HepG2 (cell line): ENCODE measurements at places on chromosomes 12 and 14.

DNA sequence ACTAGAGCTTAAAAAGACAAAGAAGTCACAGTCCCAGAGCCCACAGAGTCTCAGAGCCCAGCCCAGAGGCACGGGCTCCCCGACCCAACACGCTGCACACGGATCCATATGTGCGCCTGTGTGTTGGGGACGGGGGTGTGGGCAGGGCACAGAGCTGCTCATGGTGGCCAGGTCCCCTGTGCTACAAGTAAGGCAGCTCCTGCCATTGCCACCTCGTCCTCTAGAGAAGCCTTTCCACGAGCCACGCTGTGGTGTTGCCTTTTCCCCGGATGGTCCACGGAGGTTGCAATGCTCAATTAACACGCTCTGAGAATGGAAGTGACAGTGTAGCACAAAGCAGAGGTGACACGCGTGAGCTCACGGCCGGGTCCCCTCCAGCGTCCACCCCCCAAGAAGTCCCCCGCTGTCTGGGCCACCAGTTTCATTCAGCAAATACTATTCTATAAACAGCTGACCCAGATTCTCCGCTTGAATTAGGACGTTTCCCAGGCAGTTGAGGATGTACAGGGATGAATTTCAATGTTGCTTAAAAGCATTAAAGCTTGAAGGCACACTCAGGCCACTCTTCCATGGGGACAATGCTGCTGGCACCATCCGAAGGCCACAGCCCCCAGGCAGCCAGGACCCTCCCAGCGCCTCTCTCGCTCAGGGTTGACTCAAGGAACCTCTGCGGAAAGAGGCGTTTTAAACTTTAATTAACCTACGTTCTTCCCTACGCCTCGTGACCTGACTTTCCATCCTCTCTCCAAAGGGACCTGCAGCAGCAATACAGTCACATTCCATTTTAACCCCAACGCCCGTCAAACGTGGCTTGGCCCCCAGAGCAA is 22.7 kb upstream of the EIF5 start:
- H3K4me3 ChIP-seq: no peak overlapping the region
- no peaks in the 10 kb centered on the region for H3K36me3 ChIP-seq
- H3K27me3 ChIP-seq: peaks cover 26% of the 10 kb centered on the region; the same call in 2 of the 3 replicates
- H3K4me1 ChIP-seq: peaks cover 34% of the 10 kb centered on the region

- H3K36me3 ChIP-seq: no peaks in the 10 kb centered on the region
- H3K27ac ChIP-seq: no peak overlapping the region
- peaks cover 62% of the 10 kb centered on the region for H3K27me3 ChIP-seq
- no peak for DNase-seq
Measured at GRCh38 chr14:100581228-100582145, 5.7 kb downstream of the BEGAIN start.

- no peak for DNase-seq
- no peak overlapping the region for H3K4me3 ChIP-seq
- H3K27me3 ChIP-seq: no peaks in the 10 kb centered on the region
- no peaks in the 10 kb centered on the region for H3K4me1 ChIP-seq
Measured at GRCh38 chr12:101107032-101107763, 102.8 kb downstream of the SLC5A8 start.

- DNase-seq: no peak
- H3K36me3 ChIP-seq: no peaks in the 10 kb centered on the region
- H3K27ac ChIP-seq: no peak overlapping the region
- H3K4me3 ChIP-seq: no peak overlapping the region
- peaks cover 9% of the 10 kb centered on the region; the same call in 1 of the 2 replicates for H3K4me1 ChIP-seq
- no peaks in the 10 kb centered on the region for H3K27me3 ChIP-seq
Measured at GRCh38 chr12:14403293-14403692, 37.8 kb downstream of the ATF7IP start.

- no peaks in the 10 kb centered on the region for H3K27me3 ChIP-seq
- DNase-seq: no peak
- no peaks in the 10 kb centered on the region for H3K4me1 ChIP-seq
- H3K27ac ChIP-seq: no peak overlapping the region
- H3K4me3 ChIP-seq: no peak overlapping the region
Measured at GRCh38 chr14:45261209-45261608, 8.2 kb upstream of the MIS18BP1 start.

DNA sequence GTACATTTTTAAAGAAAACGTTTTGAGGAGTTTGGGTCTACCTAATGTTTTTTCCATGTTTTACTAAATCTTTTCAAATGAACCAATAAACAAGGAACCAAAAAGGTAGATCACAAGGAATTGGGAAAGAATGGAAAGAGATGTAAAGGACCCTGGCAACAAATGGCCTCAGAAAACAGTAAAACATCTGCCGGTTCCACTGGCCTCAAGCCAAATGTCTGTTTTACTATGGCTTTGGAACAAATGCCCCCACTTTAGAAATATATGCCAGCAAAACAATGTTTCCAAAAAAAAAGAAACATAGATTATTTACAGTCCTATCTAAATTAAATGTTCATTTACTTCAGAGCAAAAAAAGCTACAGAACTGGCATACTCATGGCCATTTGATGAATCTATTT is 3.0 kb downstream of the TRMT5 start:
- peaks cover 40% of the 10 kb centered on the region for H3K4me1 ChIP-seq
- no peaks in the 10 kb centered on the region; the same call in 2 of the 3 replicates for H3K27me3 ChIP-seq
- no peak for DNase-seq
- peaks cover 1% of the 10 kb centered on the region for H3K36me3 ChIP-seq
- no peak overlapping the region for H3K27ac ChIP-seq

DNA sequence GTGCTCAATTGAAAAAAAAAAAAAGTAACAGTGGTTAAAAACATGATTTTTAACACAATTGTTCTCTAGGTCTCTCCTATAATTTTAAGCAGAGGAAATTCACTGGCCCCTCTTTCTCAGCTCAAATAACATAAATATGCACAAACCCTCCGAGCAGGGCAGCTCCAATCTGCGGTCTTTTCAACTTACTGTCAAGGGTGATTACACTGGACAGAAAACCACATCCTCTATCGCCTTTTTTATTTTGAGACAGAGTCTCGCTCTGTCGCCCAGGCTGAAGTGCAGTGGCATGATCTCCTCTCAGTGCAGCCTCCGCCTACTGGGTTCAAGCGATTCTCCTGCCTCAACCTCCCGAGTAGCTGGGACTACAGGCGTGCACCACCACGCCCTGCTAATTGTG is 16.5 kb upstream of the GABARAPL1 start:
- no peak overlapping the region for H3K27ac ChIP-seq
- no peaks in the 10 kb centered on the region; the same call in 1 of the 2 replicates for H3K27me3 ChIP-seq
- H3K4me3 ChIP-seq: no peak overlapping the region

DNA sequence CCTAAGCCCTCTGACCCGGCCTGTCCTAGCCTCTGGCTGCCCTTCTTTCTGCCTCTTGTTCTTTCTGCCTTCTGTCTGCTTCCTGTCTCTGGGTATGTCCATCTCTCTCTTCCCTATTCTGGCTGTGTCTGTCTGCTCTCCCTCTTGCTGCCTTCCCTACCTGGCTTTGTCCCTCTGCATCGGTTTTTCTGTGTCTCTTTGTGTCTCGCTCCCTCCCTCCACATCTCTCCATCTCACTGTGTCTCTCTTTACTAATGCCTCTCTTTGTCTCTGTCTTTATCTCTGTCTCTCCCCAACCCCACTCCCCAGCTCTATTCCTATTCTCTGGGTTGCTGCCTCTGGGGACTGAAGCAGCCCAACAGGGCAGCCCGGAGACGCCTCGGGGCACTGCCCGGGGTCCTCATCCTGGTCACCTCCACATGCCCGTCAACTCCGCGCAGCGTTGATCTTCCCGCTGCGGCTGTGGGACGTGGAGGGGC is 10.1 kb downstream of the SHMT2 start:
- H3K36me3 ChIP-seq: no peaks in the 10 kb centered on the region; the same call in 2 of the 3 replicates
- H3K4me1 ChIP-seq: peaks cover 74% of the 10 kb centered on the region
- no peak overlapping the region for H3K27ac ChIP-seq
- no peak for DNase-seq
- peaks cover 18% of the 10 kb centered on the region for H3K27me3 ChIP-seq
- peak overlapping the region; percentile 56 for H3K4me3 ChIP-seq

- H3K4me3 ChIP-seq: no peak overlapping the region
- H3K27me3 ChIP-seq: peaks cover 1% of the 10 kb centered on the region; the same call in 1 of the 2 replicates
- H3K27ac ChIP-seq: no peak overlapping the region
- DNase-seq: no peak
Measured at GRCh38 chr14:74601982-74602381, 10.1 kb downstream of the LTBP2 start.

DNA sequence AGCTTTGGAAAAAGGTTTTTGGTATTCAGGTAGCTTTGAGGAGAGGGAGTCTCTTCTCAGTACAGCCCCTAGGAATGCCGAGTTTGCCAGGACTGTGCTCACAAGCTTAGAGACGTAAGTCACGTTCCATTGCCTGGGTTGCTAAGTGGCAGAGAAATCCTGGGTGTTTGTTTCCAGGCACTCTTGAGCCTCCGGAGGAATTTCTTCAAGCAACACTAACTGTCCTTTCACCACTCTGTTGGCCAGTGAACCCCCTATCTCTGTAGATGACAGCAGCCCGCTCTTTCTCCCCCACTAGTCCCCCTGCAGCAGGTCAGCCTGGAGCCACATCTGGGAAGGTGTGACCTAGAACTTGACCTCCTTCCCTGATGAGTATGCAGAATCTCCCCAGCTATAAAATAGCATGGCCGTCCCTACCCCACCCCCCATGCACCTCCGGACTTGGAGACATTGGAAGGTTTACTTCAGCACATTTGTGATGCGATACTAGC is 162.7 kb downstream of the ZFP36L1 start:
- peaks cover 80% of the 10 kb centered on the region for H3K4me1 ChIP-seq
- no peak for DNase-seq
- H3K27ac ChIP-seq: no peak overlapping the region

DNA sequence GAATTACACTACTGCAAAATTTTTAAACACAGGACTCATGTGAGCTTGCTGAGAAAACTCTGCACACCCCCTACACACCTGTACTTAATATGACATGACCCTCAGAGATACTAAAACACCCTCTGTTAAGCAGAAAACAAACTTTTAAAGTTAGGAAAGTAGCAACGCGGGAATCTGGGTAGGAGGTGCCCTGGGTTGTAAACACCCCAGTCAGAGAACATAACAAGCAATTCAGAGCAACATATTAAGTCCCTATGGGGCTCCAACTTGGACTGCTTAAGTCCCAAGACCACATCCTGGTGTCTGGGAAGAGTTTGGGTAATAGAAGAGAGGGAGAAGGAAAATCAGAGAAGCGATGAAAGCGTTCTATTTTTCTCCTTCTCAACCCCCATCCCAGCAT is 1.2 kb downstream of the ATF7 start:
- H3K4me1 ChIP-seq: peaks cover 28% of the 10 kb centered on the region
- H3K4me3 ChIP-seq: peak overlapping the region; percentile 85
- no peaks in the 10 kb centered on the region for H3K36me3 ChIP-seq
- H3K27ac ChIP-seq: peak overlapping the region; percentile 88
- no peaks in the 10 kb centered on the region for H3K27me3 ChIP-seq

- no peak overlapping the region for H3K4me3 ChIP-seq
- no peak for DNase-seq
- no peaks in the 10 kb centered on the region for H3K27me3 ChIP-seq
- H3K27ac ChIP-seq: no peak overlapping the region
Measured at GRCh38 chr12:116247377-116247776, 30.1 kb downstream of the MED13L start.

DNA sequence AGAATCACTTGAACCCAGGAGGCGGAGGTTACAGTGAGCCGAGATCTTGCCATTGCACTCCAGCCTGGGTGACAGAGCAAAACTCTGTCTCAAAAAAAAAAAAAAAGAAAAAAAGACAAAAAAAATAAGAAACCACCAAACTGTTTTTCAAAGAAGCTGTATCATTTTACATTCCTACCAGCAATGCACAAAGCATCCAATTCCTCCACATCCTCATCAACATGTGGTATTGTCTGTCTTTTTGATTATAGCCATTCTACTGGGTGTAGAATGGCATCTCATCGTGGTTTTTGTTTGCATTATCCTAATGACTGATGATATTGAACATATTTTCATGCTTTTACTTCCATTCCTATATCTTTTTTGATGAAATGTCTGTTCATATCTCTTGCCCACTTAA is 36.2 kb upstream of the GNG2 start:
- no peaks in the 10 kb centered on the region for H3K27me3 ChIP-seq
- no peaks in the 10 kb centered on the region for H3K36me3 ChIP-seq
- H3K27ac ChIP-seq: no peak overlapping the region
- H3K4me1 ChIP-seq: no peaks in the 10 kb centered on the region

DNA sequence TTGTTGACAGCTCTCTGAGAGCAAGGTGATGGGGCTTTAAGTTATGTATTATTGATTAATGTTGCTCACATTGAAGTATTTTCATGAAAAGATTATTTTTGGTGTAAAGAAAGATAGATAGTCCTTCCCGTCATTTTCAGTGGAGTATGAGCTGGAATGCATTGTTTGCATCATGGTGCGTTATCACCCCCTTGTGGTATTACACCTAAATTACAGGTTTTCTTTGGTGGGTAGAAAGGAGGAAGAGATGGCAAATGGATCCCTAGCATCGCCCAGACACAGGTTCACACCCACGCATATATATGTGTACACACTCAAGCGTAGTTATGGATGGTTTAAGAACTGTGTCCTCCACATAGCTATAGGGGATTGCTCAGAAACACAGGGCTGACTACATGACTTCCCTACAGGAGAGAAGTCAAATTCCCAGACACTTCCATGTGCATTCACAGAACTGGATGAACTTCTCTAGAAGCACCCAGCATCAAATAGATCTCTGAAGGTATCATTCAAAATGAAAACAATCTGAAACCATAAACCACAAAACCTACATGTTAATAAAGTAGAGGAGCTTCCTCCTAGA is 14.4 kb upstream of the SERPINA10 start:
- H3K4me3 ChIP-seq: no peak overlapping the region
- peaks cover 18% of the 10 kb centered on the region for H3K4me1 ChIP-seq
- peak; percentile 50 for DNase-seq
- no peaks in the 10 kb centered on the region for H3K27me3 ChIP-seq
- no peak overlapping the region for H3K27ac ChIP-seq

DNA sequence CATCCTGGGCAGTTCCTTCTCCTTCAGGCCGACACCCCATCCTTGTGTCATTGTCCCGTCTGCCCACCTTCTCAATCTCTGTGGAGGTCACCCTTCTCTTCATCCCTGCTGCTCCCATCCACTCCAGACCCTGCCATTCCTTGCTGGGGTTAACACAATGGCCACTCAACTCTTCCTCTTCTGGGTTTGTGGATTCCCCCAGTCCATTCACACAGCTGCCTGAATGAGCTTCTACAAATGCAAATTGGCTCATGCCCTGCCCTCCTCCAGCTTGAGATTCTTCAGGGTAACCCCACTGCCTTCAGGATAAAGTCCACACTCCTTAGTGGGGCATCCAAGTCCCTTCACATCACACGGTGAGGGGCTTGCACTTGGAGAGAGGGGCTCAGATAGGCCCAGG is 17.2 kb upstream of the PRMT8 start:
- H3K36me3 ChIP-seq: no peaks in the 10 kb centered on the region
- H3K4me3 ChIP-seq: no peak overlapping the region
- no peak for DNase-seq
- H3K27me3 ChIP-seq: peaks cover 12% of the 10 kb centered on the region; the same call in 1 of the 3 replicates
- no peaks in the 10 kb centered on the region for H3K4me1 ChIP-seq
